ENCODE measurements at places on chromosomes 6 and 20.

DNA sequence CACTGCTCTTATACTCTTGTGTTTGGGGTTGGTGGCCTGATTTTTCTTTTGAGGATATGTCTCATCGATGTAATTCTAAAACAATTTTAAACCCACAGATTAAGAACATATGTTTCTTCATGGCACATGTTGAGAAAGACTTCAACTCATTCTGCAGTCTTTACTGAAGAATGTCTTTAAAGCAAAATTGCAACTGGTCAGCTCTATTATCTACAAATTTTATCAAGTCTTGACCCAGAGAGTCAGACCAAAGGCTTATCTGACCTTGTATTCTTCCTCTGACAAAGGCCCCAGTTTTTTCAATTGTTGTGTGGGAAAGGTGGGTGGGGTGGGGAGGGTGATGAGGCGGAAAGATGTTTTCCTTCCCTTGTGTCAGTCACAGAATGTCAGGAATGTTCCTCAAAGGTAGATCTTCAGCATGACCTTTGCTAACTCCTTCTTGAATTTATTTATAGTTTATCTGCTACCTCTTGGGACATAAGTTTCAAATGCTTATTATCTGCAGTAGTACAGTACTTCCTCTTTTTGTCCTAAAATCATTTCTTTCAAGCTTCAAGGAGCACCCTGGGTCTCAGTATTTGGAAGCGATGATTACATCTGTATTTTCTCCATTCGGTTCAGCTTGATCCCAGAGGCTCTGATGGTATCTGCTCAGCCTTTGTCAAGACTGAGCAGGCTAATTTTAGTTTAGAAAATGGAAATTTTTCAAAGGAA is 63.2 kb upstream of the TIAM2 start:
- DNase-seq, result peak; percentile 3

- DNase-seq, result no peak
Observed at GRCh38 chr6:52491203-52492069, 71.3 kb downstream of the EFHC1 start.

DNA sequence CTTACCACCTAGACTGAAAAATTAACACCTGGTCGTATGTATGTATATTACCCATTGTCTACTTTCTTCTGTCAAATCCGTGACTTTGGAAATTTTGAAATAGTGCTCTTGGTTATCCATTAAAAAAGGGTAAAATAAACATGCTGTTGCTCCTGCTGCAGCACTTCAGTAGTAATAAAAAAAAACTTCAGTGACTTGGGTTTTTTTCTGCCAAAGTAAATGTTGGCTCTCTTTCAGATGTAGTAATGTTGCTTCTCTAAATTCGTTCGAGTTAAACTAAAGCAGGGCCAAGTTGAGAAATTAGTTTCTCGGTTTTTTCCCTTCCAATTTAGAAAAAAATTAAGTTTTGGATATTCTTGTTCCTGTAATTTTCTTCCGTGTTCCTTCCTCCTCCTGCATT is 34.2 kb downstream of the JARID2 start:
- no peak for DNase-seq

DNA sequence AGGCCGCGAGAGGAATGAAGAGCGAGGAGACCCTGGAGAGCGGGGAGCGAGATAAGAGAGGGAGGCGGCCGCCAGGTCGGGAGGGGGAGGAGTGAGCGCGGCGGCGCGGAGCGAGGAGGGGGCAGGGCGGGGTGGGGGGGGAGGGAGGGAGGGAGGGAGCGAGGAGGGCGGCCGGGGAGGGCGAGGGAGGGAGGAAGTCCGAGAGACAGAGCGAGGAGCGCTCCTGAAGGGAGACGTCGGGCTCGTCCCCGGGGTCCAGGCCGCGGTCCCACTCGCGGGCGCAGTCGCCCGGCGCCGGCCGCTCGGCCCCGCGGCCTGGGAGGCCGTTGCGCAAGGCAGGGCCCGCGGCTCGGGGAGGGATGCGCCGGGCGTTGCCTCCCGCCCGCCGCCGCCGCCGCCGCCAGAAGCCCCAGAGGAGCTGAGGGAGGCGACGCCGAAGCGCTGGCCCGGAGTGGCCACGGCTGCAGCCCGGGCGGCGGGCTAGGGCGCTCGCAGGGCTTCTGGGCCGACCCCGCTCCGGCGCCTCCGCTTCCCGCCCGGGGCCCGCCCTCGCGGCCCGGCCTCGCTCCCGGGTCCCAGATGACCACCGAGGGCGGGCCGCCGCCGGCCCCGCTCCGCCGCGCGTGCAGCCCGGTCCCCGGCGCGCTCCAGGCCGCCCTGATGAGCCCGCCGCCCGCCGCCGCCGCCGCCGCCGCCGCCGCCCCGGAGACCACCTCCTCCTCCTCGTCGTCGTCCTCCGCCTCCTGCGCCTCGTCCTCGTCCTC is at the start of gene FOXF2:
Gene FOXF2, plus strand, starts transcription at position 208 of the 764 bp plus-strand sequence. Its CDS starts 372 bp downstream, at position 580.
- DNase-seq, result no peak

GRCh38 chr20:35839904-35840303 is 68.1 kb downstream of the PHF20 start:
- no peak for DNase-seq

DNA sequence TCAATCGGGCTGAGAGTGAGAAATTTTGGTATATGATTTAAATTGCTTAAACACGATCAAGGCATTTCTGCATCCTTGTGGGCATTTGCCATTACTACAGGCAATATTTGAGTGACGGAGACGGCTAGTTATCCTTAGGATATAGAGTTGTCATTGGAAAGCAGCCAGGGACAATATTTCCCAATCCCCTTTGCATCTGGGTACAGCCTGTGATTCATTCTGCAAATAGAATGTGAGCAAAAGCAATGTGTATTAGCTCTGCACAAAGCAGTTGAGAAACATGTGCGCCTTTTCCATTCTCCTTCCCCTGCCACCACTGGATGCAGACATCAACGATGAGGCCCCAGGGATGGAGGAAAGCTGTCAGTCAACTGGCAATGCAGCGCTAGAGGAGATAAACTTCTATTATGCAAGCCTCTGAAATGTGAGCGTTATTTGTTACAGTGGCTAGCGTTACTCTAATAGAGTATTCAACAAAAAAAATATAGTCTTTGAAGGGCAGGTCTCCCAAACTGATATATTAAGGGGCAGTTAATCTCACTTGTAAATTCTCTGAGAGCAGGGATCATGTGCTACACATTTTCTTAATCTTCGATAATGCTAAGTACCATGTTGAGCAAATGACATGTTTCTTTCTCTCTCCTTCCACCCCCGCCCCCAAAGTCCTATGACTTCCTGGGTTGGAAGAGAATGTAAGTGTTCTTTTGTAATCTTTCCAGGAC is 37.1 kb upstream of the NCOA3 start:
- DNase-seq, result no peak

DNA sequence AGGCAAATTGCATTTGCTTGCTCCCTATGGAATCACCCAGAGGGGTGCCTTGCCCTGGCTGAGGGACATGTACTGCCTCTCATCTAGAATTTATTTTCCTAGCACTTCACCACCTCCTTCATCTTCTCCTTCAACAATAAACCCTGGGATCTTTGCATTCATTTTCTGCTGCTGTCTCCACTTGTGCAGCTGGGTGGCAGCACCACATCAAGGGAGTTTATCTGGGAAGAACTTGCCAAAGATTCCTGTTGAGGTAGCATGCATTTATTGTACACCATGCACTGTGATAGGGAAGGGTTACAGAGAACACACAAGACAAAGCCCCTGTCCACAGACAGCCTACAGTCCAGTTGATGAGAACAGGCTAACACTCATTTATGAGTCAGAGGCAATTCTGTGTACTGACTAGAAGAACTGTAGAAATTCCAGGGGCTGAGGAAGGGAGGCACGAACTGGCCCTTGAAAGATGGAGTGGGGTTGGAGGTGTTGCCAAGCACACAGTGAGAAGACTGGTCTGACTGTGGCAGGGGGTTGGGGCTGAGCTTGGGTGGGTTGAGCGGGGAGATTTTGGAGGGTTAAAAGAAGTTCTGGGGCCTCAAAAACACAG is 17.5 kb downstream of the C20orf173 start:
- DNase-seq, result no peak

DNA sequence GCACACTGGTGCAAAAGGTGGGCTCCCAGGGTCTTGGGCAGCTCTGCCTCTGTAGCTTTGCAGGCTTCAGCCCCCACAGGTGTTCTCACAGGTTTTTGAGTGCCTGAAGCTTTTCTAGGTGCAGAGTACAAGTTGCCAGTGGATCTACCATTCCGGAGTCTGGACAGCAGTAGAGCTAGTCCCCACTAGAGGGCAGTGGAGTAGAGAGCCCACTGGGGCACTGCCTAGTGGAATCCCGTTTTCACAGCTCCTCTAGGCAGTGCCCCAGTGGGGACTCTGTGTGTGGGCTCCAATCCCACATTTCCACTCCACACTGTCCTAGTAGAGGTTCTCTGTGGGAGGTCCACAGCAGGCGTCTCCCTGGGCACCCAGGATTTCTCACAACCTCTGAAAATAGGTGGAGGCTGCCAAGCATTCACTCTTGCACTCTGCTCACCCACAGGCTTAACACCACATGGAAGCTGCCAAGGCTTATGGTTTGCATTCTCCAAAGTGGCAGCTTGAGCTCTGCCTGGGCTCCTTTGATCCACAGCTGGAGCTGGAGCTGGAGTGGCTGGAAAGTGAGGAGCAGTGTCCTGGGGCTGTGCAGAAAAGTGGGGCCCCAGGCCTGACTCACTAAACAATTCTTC is 86.3 kb upstream of the PROKR2 start:
- no peak for DNase-seq

GRCh38 chr6:7000825-7001777 is 106.7 kb upstream of the RREB1 start:
- no peak for DNase-seq

GRCh38 chr6:14876778-14877613 is 368.9 kb upstream of the JARID2 start:
- DNase-seq, result peak; percentile 86

GRCh38 chr6:135913785-135914184 is 62.3 kb downstream of the PDE7B start:
- DNase-seq, result no peak
